ENCODE measurements at places on chromosomes 16 and 17.

- DNase-seq = no peak
These were observed 6.6 kb downstream of the GPS1 start for GRCh38 chr17:82058230-82058854.

DNA sequence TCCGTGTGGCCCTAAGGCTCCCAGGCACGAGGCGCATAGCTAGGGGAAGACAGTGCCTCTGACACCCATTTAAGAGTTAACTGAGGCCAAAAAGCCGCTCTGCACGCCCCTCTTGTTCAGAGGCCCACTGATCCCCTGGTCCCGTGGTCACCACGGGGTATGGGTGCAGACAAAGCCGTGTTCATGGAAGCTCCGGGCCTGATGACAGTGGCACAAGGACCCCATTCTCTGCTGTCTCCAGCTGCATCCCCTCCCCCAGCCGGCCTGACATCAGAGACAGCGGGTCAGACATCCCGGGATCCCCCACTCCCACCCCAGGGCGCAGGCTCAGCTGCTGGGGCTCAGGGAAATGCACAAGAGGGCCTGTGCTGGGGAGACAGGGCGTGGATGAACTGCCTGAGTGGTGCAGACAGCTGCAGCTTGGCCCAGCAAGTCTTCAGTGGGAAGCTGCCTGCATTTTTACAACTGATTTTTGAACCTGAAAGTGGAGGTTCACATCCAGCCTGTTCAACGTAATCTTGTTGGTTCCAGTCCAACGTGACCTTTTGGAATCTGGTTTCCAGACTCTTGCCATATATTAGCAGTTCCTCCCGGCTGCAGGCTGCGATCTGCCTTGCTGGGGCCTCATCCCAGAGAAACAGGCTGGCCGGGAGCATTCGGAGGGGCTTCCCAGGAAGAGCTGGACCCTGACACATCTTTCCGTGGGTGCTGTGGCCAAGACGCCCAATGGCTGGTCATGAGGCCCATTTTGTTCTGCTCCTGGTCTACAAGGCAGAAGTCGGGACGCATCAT is 9.7 kb upstream of the BAHCC1 start:
- no peak for DNase-seq

- DNase-seq = no peak
These were observed 59.2 kb upstream of the ADORA2B start for GRCh38 chr17:15885770-15886169.

DNA sequence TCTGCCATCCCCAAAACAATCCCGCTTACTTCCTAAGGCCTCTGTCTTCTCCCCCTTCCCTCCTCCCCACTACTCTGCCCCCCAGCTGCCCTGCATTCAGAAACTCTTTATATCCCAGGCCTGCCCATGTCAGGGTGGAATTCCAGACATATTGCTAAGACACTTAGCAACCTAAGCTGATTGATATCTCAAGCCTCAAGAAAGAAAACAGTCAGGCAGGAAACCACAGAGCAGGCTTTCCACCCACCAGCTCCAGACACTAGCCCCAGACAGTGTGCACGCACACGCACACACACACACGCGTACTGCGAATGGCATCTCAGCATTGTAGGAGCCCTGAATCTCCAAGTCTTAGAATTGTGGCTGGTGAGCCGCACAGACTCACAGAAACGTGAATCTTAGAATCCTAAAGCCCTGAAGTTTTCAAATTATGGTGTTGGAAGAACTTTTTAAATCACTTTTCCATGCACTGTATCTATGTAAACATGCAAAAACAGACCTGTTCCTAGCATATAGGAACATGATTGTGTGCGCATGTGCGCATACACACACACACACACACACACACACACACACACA is 8.8 kb upstream of the LPCAT2 start:
- DNase-seq = no peak

DNA sequence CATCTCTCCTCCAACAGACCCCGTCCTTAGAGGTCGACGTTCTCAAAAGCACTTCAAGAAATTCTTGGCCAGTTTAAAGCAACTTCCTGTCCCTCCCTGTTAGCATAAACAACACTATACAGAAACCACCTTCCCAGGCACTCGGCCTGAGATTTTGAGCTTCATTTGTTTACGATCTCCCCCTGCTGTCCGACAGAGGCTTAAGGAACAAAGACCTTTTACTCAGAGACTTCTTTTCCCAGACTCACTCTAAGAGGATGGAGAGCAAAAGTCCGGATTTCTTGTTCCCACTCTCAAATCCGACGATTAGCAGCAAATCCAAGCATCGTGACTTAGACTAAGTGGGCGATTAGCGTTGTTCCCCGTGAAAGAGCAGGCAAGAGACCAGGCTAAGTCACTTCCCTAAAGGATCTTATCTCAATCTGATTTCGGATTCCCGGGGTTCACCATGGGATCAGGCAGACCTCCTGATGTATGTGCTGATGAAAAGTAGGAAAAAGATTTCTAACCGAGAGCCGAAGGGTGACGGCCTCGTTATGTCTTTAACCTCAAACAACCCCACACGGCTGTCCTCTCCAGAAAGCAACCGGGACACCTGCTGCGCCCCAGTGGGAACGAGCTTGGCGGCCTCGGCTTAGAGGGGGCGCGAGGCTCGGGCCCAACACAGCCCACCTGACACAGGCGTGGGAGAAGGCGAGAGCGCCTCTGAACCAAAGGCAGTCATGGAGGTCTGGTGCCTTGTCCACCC is 598 bp downstream of the INPP5K start:
- no peak for DNase-seq

GRCh38 chr16:61836804-61837393 is 199.3 kb downstream of the CDH8 start:
- no peak for DNase-seq
